ENCODE measurements at places on chromosomes 1 and 21.

GRCh38 chr1:15974855-15975254 is 1.0 kb downstream of the ZBTB17 start:
- no peak for DNase-seq

GRCh38 chr1:178552856-178553255 is 39.9 kb downstream of the TEX35 start:
- no peak for DNase-seq

- DNase-seq: no peak
Measured at GRCh38 chr1:220957233-220957605, 78.0 kb downstream of the HLX start.

GRCh38 chr1:11680270-11681070 is 478 bp downstream of the MAD2L2 start:
- no peak for DNase-seq

DNA sequence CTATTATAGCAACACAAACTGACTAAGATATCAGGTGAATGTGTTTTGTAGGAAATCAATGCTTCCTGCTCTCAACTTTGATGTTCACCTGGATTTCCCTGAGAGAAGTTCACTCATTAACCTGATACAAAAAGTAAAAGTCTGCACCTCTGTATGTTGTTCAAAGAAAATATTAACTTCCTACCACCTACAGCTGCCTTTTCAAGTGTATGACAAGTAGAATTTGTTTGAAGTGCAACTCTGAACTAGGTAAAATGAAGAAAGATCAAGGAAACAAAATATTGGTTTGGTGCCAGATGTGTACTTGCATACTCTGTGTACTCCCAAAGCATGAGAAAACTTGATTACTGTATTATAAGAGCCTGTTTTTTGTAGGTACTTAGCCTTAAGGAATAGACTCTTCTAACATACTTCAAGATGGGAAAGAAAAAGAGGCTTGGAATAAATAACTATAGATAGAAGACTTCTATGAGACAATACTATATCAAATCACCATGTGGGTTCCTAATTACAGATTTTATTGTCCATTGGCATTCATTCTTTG is 193.4 kb downstream of the APP start:
- no peak for DNase-seq

- DNase-seq: no peak
Measured at GRCh38 chr1:7401814-7402547, 369.1 kb upstream of the VAMP3 start.

DNA sequence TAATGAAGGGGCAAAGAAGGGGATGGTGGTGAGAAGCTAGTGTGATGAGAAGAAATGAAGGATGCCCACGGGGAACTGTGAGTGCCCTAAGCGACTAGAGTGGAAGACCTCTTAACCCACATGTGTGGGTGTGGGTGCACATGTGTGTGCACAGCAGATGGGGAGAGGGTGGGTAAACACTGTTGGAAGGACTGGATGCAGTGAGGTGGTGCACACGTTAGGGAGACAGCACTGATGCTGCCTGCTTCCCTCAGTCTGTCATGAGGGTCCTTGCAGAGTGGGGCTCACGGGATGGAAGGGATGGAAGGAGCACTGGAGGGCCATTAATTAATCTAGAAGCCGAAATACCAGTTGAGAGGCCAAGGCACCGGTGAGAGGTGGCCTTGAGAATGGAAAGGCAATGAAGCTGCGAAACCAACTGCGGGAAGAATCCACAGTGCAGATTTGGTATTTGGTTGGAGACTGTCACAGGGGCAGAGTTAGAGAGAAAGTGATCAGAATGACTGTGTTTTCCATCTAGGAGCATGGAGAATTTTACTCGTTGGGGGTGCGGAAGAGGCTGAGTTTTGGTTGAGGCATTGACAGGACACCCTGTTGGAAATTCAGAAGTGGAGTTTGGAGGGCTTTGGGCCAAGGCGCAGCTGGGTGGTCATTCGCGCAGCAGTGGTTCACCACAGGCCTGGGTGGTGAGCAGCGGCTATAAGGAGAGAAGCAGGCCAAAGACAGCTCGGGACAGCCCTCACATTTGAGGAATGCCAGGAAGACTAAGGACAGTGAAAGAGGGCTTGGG is 15.8 kb downstream of the RCSD1 start:
- no peak for DNase-seq

DNA sequence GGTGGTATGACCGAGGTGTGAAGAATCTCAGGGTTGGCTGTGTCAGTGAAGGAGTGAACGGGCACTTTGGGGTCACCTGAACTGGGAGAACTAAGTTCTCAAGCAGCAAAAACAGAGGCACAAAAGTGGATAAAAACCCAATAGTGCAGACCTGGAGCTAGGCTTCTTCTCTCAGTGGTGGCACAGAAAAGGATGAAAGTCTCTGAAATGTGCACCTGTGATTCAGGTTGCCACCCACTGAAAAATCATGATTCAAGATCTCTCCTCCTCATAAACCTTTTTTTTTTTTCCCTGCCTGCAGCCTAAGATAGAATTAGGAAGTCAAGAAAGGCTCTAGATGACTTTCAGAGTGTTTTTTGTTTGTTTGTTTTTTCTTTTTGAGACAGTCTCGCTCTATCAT is 304.8 kb downstream of the KIF26B start:
- no peak for DNase-seq

DNA sequence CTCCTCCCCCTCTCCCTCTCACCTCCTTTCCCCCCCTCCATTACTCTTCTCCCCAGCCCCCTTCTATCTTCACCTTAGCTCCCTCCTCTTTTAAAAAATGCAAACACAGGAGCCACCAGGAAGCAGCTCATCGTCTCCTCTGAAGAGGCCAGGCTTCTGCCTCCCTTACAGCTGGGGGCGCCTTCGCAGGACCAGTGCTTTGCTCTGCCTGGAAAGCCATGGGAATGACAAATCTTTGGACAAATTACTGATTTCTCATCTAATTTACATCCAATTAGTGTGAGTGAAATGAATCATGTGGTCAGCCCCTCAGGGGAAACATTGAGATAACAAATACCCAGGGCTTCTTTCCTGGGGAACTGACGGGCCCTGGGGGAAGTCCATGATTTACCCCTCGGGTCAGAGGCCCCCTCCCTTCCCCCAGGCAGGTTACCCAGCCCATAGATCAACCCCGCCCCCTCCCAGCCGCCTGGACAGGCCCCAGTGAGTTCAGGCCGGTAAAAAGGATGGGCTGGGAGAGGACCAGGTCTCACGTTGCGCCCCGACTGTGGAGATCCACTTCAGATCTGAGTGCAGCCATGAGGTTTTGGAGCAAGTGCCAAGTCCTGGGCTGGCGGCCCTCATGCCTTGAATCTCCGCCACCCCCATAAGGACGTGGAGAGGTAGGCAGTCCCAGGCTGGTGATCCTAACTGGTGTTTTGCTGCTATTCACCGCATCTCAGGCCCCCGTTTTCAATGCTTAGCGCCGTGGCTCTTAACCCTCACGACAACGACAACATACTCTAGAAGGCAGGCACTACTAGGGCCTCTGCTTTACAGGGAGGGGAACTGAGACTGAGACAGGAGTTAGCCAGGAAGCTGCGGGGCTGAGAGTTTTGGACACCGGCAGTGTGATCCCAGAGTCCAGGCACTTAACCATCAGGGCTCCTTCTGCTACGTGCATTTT is 300.8 kb downstream of the RRAGC start:
- DNase-seq: no peak

DNA sequence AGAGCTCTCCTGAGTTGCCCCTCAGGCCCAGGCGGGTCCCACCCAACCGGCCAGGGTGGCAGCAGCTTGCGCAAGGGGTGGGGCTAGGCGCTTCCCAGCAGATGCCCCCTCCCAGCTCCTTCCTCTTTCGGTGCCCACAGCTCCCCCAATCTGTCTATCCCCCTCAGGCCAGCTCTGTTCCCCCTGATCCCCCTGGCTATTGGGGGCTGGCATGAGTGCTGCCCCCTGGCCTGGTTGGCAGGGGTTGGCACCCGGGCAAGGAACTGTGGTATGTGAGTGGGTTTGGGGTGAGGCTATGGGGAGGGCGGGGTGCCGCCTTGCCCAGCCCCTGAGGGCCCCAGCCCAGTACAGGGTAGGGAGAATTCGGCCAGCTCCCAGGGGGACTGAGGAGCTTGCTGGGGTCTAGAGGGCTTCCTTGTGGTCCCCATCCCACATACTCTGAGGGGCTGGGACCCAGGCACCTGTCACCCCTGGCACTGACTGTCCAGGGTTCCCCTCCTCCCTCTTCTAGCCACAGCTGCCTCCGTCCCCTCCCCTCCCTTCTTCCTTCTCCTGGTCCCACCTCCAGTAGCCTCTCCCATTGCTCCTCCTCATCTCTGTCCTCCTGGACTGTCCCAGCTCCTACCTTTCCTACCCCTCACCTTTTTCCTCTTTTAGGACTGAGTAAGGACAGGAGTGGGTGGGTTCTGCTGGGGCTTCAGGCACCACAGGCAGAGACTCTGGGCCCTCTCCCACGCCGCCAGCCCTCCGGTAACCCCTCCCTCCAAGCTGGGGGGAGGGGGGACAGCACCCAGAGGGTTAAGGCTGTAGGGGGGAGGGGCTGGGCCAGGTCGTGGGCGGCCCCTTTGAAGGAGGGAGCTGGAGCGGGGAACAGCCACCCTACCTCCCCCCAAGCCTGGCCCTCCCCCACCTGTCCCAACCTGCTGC is 5.7 kb downstream of the ZBTB7B start:
- no peak for DNase-seq

GRCh38 chr1:192552760-192553191 is 22.8 kb upstream of the RGS1 start:
- no peak for DNase-seq

DNA sequence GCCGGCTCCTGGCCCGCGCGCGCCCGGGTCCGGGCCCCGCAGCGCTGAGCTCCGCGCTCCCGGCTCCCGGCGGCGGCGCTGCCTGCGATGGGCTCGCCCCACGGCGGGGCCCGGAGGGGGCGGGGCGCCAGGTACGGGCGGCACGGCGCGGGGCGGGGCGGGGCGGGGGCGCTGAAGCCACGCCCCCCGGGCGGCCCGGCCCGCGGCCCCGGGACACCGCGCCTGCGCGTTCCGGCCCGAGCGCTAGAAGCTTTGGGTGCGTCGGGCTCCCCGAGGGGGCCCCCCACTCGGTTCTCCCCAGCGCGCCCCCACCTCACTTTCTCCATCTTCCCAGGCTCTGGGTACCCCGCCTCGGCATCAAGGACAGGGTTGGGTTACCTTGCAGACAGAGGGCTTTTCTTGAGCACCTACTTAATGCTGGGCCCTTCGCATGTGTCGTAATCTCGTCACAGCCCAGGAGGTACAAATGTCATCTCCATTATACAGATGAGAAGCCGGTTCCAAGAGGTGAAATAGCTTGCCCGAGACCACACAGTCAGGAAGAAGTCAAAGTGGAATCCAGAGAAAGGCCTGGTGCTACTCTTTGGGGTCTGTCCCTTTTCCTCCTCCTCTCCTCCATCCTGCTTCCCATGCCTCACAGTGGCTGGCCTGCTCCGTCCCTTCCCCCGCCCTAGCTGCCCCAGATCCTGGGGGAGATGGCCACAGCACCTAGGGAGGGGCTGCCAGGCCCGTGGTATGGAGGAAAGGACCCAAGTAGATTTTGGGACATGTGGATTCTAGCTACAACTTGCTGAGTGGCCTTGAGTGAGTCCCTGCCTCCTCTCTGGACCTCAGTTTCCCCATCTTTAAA is 46.5 kb downstream of the RAP1GAP start:
- no peak for DNase-seq

- no peak for DNase-seq
Measured at GRCh38 chr21:17196623-17197022, 316.2 kb upstream of the CXADR start.

GRCh38 chr1:181595234-181595633 is 111.9 kb downstream of the CACNA1E start:
- DNase-seq: no peak

GRCh38 chr1:87902830-87903229 is 574.1 kb downstream of the LMO4 start:
- DNase-seq: no peak

- DNase-seq: no peak
Measured at GRCh38 chr1:38239258-38239835, 192.8 kb upstream of the POU3F1 start.

GRCh38 chr1:37186246-37186756 is 152.0 kb upstream of the GRIK3 start:
- DNase-seq: no peak

GRCh38 chr1:54706419-54706818 is 9.2 kb upstream of the TTC4 start:
- no peak for DNase-seq

DNA sequence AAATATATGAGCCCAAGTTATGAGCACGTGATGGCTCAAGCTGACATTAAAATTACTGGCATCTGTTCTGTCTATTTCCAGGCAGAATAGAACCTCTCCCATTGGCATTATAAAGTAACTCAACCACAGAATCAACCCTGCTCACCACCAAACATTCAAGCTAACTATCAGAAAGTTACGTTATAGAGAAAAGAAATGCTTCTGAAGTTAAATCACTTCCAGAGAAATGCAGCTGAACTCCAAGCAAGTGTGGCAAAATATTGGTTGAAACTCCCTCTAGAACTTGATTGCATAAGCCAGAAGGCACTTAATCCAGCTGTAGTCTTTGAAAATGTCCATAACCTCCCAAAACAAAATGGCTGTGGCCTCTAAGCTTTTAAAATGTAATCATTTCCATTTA is 36.2 kb upstream of the UBE2U start:
- no peak for DNase-seq

GRCh38 chr21:19507682-19508260 is 1104.2 kb upstream of the TMPRSS15 start:
- no peak for DNase-seq

DNA sequence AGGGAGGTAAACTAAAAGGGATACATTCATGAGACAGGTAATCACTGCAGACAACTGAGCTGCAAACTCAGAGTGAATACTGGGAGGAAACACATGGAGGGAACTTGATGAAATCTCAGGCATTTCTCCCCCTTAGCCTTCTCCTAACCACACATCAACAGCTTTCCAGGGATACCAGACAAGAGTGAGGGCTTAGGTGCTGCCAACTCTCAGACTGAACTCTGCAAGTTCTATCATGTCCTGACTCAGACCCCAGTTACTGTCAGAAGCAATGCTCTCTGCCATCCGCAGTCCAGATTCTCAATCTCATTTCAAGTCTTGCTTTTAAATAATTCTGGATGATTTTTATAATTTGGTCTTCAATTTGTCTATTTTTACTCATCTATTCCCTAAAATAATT is 267.3 kb downstream of the LTN1 start:
- DNase-seq: no peak

GRCh38 chr1:246609632-246610031 is 43.4 kb downstream of the CNST start:
- DNase-seq: no peak

- no peak for DNase-seq
Measured at GRCh38 chr21:36478941-36479340, 981 bp downstream of the CLDN14 start.

DNA sequence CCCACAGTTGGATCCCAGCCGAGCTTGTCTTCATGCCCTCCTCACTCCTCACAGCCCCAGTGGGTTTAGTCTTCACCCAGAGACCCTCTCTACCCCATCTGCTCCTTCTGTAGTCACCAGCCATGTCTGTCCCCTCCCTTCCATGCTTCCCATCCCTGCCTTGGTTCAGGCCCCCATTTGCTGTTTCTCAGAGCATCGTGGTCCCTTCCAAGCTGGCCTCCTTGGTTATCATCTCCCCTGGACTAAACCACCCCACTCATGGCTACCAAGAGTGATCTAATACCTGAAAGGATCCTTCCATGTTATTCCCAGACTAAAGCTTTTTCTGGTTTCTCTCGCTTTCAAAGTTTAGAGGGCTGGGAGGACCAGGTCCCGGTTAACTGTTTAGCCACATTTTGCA is 8.3 kb downstream of the CNIH3 start:
- DNase-seq: no peak
